H9 (cell line): ENCODE measurements at places on chromosomes 6 and 20. TPM values are rescaled to one million over a fixed set of nuclear protein-coding genes. Genes with fewer than 3 reads are reported as not detected.

GPSM3 gene
- total RNA-seq: 11.8 and 12.0 TPM in 2 replicates

SLC17A1 gene
- not detected in 2 replicates for total RNA-seq

STAU1 gene
- 106 TPM in 2 replicates for total RNA-seq

ZSWIM3 gene
- total RNA-seq: 8.0 and 8.2 TPM in 2 replicates

AVP gene
- total RNA-seq: not detected in 2 replicates

C6orf163 gene
- 1.2 and 1.4 TPM in 2 replicates for total RNA-seq

PAQR8 gene
- 3.0 and 3.4 TPM in 2 replicates for total RNA-seq

ABRACL gene
- 121 and 123 TPM in 2 replicates for total RNA-seq

- no peak overlapping the region for H3K27ac ChIP-seq
- no peaks in the 10 kb centered on the region for H3K27me3 ChIP-seq
- H3K36me3 ChIP-seq: peaks cover 2% of the 10 kb centered on the region; the same call in 2 of the 3 replicates
- DNase-seq: no peak
- H3K4me3 ChIP-seq: no peak overlapping the region
These were observed 62.4 kb downstream of the PRSS35 start for GRCh38 chr6:83574783-83575182.

DNA sequence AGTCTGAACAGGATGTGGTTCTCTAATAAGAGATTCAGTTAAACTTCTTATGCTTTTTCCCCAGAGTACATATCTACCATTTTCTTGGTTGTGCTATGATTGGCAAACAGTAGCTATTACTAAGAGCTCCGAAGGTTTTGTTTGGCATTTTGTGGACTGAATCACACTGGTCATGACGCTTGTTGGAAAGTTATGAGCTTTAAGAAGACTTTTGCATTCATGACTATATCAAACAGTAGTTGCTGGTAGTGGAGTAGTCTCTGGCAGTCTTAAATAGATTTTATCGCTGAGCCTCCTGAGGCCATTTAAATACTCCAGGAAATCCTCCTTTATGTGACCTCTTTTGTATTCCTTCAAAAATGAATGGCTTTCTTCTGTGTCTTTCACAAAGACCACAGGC is 40.8 kb downstream of the CCDC170 start:
- H3K36me3 ChIP-seq: no peaks in the 10 kb centered on the region; the same call in 1 of the 2 replicates
- no peak overlapping the region for H3K4me3 ChIP-seq
- H3K4me1 ChIP-seq: no peaks in the 10 kb centered on the region
- no peak for DNase-seq

DNA sequence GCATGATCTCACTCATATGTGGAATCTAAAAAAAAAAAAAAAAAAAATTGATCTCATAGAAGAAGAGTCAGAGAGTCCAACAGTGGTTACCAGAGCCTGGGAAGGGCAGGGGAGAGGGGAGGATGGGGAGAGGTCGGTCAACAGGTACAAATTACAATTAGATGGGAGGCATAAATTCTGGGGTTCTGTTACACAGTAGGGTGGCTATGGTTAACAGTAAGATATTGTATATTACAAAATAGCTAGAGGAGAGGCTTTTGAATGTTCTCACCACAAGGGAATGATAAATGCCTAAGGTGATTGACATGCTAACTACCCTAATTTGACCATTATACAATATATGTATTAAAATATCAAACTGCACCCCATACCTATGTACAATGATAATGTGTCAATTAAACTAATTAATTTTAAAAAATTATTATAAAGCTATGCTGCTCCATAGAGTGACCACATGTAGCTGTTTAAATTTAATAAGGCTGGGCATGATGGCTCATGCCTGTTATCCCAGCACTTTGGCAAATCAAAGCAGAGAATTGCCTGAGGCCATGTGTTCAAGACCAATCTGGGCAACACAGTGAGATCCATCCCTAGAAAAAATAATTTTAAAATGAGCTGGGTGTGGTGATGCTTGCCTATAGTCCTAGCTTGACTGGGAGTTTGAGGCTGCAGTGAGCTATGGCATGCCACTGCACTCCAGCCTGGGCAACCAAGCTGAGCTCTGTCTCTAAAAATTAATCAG is 70.9 kb downstream of the SNX5 start:
- H3K27ac ChIP-seq: no peak overlapping the region
- H3K27me3 ChIP-seq: no peaks in the 10 kb centered on the region
- peaks cover 8% of the 10 kb centered on the region; the same call in 1 of the 2 replicates for H3K4me1 ChIP-seq
- H3K36me3 ChIP-seq: peaks cover 3% of the 10 kb centered on the region; the same call in 1 of the 3 replicates
- no peak overlapping the region for H3K4me3 ChIP-seq

DNA sequence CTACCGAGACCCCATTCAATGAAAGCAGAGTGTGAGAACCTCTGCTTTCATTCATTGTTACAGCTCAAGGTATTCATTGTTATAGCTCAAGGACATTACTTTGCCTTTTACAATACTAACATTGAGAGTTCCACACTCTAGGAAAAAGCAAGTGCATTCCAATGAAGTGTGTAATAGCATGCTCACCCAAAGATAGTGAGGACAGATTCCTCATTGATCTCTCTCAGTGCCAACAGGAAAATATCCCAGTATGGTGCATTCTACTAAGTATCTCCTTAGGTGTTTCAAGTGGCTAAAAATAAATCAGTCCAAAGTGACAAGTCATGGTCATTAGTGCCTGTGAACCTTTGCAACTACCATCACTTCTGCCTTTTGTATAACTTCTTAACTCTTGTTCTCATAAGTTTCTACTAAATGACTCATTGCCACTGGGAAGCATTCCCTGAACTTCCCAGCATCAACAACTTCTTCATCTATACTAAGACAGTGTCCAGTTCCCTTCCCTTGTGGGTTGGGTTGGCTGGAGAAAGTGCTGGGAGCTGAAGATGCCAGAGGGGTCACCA is 140.7 kb upstream of the STXBP5 start:
- H3K36me3 ChIP-seq: no peaks in the 10 kb centered on the region
- H3K27me3 ChIP-seq: no peaks in the 10 kb centered on the region
- DNase-seq: no peak
- H3K4me3 ChIP-seq: no peak overlapping the region

DNA sequence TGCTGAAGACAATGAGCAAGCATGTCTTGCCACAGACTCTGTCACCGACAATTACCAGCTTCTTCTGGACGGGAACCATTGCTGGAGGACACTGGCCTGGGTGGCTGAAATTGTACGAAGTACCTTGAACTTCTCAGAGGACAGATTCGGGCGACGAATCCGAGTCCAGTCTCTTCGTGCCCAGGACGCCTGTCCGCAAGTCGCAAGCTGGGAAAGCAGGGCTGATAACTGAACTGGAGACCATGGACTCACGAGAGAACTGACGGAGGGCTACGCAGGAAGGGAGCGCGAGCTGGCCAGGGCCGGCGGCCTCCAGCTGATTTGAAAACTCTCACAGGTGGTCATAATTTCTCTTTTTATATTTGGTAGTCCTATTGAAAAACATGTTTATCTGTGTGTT is 1229.5 kb upstream of the MAP3K7 start:
- H3K4me3 ChIP-seq: no peak overlapping the region
- no peaks in the 10 kb centered on the region for H3K4me1 ChIP-seq

DNA sequence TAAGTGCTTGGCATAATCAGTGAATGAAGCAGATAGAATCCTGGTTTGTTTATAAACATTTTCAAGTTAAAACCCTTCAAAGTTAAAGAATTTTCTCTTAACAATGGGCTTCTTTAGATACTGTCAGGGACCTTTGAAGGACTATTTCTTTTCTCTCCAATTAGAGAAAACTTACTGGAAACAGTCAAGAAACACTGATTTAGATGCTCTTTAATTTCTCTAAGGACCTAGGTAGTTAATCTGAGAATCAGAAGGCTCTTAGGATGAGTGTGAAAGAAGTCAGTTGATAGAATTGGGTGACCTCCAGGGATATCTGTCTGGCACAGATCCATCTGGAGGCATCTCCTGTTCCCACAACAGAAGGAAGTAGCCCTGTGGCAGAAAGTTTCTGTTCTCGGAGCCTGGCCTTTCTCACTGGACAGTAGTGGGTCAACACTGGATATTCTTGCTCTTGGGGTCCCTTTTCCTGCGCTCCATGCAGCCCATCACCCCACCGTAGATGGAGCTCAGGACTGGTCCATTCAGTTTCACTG is 22.5 kb downstream of the KIAA0408 start:
- no peaks in the 10 kb centered on the region for H3K4me1 ChIP-seq
- no peak overlapping the region for H3K27ac ChIP-seq
- H3K4me3 ChIP-seq: no peak overlapping the region
- DNase-seq: no peak
- H3K27me3 ChIP-seq: no peaks in the 10 kb centered on the region
- peaks cover 6% of the 10 kb centered on the region; the same call in 1 of the 2 replicates for H3K36me3 ChIP-seq

GRCh38 chr20:1437235-1437904 is 29.3 kb downstream of the NSFL1C start:
- H3K4me1 ChIP-seq: no peaks in the 10 kb centered on the region
- H3K36me3 ChIP-seq: peaks cover 17% of the 10 kb centered on the region
- no peak overlapping the region for H3K4me3 ChIP-seq
- DNase-seq: peak; percentile 79
- H3K27ac ChIP-seq: no peak overlapping the region
- no peaks in the 10 kb centered on the region for H3K27me3 ChIP-seq

- no peaks in the 10 kb centered on the region; the same call in 1 of the 2 replicates for H3K4me1 ChIP-seq
- no peaks in the 10 kb centered on the region for H3K27me3 ChIP-seq
- H3K4me3 ChIP-seq: peak overlapping the region; percentile 69
- H3K27ac ChIP-seq: no peak overlapping the region
- no peaks in the 10 kb centered on the region for H3K36me3 ChIP-seq
These were observed 74.5 kb downstream of the HUS1B start for GRCh38 chr6:582370-582769.

- no peak overlapping the region for H3K27ac ChIP-seq
- H3K4me1 ChIP-seq: no peaks in the 10 kb centered on the region
- DNase-seq: no peak
- H3K36me3 ChIP-seq: peaks cover 8% of the 10 kb centered on the region
- no peaks in the 10 kb centered on the region for H3K27me3 ChIP-seq
These were observed 39.0 kb downstream of the MYT1 start for GRCh38 chr20:64203037-64203777.

- no peak overlapping the region for H3K27ac ChIP-seq
- no peak for DNase-seq
- H3K4me1 ChIP-seq: no peaks in the 10 kb centered on the region
- H3K4me3 ChIP-seq: no peak overlapping the region
- H3K27me3 ChIP-seq: no peaks in the 10 kb centered on the region; the same call in 1 of the 2 replicates
These were observed 159.0 kb downstream of the ZNF217 start for GRCh38 chr20:53434662-53435061.

- H3K36me3 ChIP-seq: no peaks in the 10 kb centered on the region
- DNase-seq: no peak
- H3K27me3 ChIP-seq: no peaks in the 10 kb centered on the region
- no peak overlapping the region for H3K27ac ChIP-seq
- no peak overlapping the region for H3K4me3 ChIP-seq
These were observed 171.4 kb upstream of the QKI start for GRCh38 chr6:163243083-163243482.

- peaks cover 2% of the 10 kb centered on the region; the same call in 1 of the 2 replicates for H3K4me1 ChIP-seq
- no peak overlapping the region for H3K27ac ChIP-seq
- H3K36me3 ChIP-seq: no peaks in the 10 kb centered on the region
- H3K27me3 ChIP-seq: no peaks in the 10 kb centered on the region
These were observed 24.5 kb upstream of the TAF8 start for GRCh38 chr6:42025845-42026243.

DNA sequence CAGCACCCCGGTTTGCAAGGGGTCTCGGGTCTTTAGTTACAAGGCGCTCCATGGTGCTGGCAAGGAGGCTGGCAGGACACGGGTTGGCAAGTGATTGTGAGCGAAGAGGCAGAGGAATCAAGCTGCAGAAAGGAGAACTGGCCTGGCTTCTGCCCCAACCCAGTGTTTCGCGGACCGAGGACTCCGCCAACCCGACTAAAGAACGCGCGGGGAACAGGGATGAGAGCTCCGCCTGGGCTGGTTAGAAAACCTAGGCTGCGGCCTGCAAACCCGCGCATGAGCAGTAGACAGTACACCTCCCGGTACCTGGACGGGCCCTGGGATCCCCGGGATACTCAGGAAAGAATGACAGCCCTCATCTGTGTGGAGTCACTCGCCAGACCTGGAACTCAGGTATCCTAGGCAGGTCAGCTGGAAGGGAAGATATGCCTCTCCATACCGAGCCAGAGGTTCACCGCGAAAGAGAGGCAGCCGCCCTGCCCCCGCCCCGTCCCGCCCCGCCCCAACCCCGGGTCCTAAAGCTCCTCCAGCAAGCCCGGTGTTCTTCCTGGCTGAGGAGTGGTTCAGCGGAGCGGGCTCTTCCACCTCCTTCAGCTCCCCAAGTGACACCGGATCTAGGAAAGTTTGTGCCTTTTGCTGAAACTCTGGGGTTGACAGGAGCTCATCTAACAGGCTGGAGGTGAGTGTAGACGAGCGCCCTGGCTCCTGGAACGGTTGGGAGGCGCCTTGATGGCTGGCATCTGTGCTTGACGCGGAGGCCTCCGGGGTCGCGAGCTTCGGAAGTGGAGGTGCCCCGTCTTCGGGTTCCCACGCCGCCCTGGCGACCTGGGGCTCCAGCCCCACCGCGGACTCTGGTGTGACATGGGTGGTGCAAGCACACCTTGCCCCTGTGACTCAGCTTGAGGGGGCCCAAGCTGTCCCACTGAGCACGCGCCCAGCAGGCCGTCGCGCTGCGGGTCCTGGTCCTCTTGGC is 1847.3 kb upstream of the DEFB115 start:
- no peaks in the 10 kb centered on the region for H3K4me1 ChIP-seq
- no peak overlapping the region for H3K4me3 ChIP-seq
- H3K27me3 ChIP-seq: no peaks in the 10 kb centered on the region
- H3K36me3 ChIP-seq: peaks cover 28% of the 10 kb centered on the region
- DNase-seq: no peak

GRCh38 chr20:44370639-44371218 is 15.2 kb downstream of the HNF4A start:
- no peaks in the 10 kb centered on the region for H3K27me3 ChIP-seq
- no peak overlapping the region for H3K27ac ChIP-seq
- H3K36me3 ChIP-seq: no peaks in the 10 kb centered on the region
- no peaks in the 10 kb centered on the region for H3K4me1 ChIP-seq
- peak; percentile 43 for DNase-seq

DNA sequence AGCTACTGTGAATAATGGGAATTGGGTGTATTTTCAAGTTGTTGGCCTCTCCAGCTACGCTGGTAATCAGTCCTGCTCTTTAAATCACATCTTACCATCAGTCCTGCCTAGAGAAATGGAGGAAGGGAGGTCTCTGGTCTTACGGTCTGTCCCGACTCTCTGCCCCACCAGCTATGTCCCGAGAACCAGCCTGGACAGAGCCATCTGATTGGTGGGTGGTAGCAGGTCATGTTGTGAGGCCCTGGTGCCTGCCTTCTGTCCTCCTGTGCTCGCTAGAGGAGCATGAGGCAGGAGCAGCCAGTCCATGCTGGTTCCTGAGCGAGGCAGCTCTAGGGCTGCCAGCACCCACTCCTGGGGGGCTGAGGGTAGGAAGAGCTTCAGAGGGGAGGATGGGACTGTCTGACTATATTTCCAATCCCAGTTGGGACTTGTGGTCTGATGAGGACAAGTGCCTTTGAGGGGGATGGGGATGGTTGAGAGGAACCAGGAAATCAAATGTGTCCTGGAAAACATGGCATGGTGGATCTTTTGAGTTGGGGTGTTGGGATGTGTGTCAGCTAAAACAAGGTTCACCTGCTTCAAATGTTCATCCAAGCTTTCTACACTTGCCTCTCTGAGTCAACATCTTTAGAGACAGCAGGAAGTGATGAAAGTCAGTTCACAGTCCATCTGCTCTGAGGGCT is 33.0 kb downstream of the SYNJ2 start:
- H3K36me3 ChIP-seq: peaks cover 9% of the 10 kb centered on the region
- H3K27me3 ChIP-seq: no peaks in the 10 kb centered on the region
- no peak for DNase-seq
- H3K4me1 ChIP-seq: 0 out of 2 replicates have a peak, but pooled peaks cover 5% of the 10 kb centered on the region
- H3K27ac ChIP-seq: no peak overlapping the region
